ENCODE measurements at places on chromosomes 7 and 10.

DNA sequence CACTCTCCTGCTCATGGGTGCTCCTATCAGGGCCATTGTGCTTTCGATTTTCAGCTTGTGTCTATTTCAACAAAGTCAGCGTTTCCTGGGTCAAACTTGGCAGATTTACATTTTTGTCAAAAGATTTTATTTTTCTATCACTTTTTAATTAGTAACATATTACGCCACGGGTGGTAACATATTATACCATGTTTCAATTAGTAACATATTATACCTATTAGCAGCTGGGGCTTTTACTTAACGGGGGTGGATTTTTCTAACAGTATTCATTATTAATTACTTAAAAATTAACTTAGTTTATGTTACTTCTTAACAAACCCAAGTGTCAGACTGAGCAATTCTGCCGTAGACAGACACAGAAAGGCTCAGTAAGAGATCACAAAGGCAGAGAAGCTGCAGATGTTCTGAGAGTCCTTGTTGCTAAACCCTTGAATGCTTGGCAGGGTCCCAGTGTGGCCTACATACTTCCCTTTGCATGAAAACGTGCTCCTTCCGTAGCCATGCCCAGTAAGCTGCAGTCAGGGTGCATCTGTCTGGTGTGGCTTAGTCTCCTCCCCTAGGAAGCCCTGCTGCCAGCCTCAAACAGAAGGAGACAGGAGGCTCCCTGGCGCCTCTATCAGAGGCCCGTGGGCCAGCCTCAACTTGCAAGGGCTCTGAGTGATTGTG lies 263.1 kb upstream of the CXCL12 start:
- no peak for DNase-seq

- DNase-seq: no peak
Measured at GRCh38 chr10:19862811-19863515, 46.7 kb downstream of the PLXDC2 start.

- no peak for DNase-seq
Measured at GRCh38 chr7:17374654-17375053, 76.2 kb downstream of the AHR start.

DNA sequence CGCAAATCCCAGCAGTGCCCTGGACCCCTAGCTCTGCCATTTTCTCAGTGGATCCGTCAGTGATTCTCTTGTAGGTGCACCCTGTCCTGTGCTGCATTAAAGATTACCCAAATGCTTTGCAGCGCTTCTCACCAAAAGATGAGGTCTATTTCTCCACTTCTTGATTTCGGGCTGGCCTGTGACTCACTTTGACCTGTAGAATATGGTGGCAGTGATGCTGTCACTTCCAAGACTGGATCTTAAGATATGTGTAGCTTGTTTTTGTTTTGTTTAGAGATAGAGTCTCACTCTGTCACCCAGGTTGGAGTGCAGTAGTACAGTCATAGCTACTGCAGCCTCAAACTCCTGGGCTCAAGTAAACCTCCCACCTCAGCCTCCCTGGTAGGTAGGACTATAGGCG lies 37.0 kb upstream of the ZMIZ1 start:
- no peak for DNase-seq

DNA sequence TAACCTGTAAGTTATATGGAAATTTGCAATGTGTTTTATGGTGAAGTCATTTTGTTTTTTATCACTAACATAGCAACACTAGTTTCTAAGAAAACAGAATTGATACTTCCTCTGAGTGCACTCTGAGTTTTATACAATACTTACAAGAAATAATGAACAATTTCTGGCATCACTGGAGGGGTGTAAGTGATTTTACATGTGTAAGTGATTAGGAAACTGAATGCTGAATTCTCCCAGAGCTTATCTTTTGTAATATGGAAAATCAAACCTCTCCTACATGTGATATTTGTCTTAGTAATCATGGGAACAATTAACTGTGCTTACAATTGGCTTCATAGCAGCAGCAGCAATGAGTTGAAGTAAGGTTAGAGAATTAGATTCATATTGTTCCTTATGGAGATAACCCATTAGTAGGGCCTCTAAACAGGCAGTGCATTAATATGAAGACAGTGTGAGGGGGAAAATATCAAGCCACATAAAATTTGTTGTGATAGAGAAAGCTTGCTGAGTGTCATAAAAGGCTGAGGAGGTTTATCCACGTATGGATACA lies 37.4 kb downstream of the SEMA3C start:
- DNase-seq: no peak

GRCh38 chr7:100584054-100584682 lies 1.8 kb downstream of the LRCH4 start:
- no peak for DNase-seq

DNA sequence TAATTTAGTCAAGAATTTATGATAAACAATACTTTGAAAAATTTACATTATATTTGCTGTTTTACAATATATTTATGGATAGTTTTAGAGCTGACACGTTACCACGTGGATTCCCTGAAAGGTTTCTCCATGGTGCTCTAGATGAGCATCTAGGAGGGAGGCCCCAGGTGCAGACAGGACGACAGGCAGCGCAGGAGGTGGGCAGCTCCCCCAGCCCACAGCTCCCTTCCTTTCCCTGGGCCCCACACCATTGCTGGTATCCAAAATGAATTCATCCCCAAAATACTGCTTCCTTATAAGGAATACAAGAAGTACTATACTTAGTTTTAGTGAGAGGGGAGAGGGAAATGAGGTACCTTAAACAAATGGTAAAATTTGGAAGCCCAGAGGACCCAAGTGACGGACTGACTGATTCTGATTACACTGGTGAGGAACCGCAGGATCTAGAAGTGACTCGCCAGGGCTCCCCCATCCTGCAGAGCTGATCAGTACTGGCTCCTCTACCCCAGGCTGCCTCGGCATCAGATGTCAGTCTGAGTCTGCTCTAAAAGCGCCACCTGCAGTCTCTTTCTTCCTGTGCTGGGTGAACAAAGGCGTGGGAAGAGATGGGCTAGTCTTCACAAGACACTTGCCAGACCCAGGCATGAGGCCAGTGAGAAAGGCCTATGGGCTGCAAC lies 89.2 kb downstream of the DLG5 start:
- DNase-seq: peak; percentile 90

DNA sequence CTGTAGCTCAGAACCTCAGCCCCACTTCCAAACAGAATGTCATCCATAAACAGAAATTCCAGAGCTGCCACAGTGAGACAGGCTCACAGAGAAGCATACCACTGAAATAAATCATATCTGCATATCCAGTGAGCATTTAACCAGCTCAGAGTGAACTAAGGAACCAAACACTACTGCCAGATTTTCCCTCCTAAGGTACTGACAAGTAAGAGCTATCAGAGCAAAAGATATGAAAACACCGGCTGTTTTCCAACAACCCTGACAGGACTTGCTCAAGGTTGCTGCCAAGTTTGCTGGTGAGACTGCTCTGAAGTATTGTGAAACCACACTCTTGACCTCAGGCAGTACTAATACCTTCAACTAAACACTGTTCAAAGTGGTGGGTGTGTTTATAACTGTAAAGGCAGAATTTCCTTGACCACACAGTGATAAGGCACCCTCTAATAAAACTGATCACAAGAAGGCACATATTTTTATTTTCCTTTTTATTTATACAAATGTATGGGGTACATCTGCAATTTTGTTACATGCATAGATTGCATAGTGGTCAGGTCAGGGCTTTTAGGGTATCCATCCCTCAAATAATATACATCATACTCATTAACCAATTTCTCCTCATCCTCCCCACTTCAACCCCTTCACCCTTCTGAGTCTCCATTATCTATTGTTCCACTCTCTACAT lies 18.3 kb downstream of the SGMS1 start:
- DNase-seq: no peak

GRCh38 chr7:107104801-107105200 lies 60.3 kb downstream of the PRKAR2B start:
- DNase-seq: no peak

DNA sequence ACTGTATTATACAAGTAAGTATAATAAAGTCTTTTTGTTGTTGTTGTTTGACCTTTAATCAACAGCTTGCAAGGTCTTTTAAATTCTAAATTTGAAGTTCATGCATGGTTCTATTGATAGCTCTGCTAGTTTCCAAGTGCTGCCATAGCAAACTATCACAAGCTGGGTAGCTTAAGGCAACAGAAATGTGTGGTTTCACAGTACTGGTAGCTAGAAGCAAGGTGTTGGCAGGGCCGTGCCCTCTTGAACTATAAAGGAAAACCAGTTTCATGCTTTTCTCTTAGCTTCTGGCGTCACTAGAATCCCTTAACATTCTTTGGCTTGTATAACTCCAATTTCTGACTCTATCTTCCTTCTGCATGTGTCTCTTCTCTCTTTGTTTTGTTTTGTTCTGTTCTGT lies 1021.9 kb upstream of the AUTS2 start:
- DNase-seq: no peak

- DNase-seq: no peak
Measured at GRCh38 chr7:12741951-12742575, 54.6 kb downstream of the ARL4A start.

DNA sequence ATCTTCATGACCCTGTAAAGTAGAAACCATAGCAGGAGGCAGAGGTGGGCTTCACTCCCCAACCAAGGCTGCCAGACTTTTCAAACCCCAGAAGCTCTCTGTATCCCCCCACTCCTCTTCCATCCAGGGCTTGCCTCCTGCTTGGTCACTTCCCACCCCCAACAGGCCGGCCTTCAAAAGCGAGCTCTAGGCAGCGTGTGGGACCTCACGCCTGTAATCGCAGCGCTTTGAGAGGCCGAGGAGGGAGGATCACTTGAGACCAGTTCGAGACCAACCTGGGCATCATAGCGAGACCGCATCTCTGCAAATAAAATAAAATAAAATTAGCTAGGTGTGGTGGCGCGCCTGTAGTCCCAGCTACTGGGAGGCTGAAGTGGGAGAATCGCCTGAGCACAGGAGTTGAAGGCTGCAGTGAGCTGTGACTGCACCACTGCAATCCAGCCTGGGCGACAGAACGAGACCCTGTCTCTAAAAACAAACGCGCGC lies 743 bp upstream of the POR start:
- no peak for DNase-seq

DNA sequence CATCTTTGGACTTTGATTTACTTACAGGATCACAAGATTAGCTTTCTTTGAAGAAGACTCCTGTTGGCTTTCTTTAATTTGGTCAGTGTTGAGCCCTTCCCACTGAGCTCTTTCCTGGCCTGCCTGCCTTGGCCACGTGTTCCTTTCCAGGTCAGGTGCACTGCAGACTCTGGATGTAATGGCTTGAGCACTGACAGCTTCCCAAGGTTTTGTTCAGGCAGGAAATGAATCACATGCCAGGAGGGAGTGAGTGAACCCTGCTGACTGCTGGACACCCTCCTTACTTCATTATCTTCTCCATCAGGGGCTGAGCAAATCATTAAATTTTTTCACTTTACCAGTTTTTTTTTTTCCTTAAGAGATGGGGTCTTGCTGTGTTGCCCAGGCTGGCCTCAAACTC lies 29.8 kb downstream of the SNX10 start:
- no peak for DNase-seq

- no peak for DNase-seq
Measured at GRCh38 chr7:122790591-122790990, 87.9 kb upstream of the RNF148 start.

DNA sequence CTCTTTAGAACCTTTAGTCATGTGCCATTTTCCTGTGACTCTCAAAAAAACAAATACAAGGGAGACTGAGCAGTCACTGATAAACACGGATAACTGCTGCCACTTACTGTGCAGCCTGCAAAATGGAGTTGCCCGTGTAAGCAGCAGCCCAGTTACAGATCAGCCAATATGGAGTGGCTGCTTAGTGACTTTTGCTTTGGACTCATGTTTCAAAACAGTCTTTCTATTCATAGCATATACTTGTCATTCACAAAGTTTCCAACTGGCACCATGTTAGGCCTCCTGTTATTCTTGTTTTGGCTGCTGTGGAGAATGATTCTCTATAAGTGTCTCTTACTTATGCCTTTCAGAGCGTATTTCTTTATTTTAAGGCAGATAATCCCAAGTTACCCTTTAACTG lies 3.0 kb downstream of the FAM204A start:
- DNase-seq: no peak

DNA sequence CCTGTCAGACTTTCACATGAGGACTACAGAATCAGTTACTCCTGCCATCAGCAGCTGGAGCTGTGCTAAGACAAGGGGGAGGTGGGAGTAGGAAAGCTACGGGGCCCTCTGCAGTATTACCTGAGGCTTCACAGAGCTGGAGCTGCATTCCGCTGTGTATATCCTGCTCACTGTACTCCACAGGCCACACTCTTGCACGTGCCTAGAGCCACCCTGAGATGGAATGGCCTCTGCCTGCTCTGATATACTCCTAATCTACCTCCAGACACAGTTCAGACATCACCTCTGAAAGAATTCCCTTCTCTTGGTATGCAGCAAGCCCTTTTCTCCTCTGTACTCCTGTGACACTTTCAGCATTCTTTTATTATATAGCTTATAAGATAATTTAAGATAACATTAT lies 34.8 kb downstream of the TRDMT1 start:
- no peak for DNase-seq

GRCh38 chr7:137820677-137821420 lies 25.9 kb downstream of the DGKI start:
- no peak for DNase-seq

DNA sequence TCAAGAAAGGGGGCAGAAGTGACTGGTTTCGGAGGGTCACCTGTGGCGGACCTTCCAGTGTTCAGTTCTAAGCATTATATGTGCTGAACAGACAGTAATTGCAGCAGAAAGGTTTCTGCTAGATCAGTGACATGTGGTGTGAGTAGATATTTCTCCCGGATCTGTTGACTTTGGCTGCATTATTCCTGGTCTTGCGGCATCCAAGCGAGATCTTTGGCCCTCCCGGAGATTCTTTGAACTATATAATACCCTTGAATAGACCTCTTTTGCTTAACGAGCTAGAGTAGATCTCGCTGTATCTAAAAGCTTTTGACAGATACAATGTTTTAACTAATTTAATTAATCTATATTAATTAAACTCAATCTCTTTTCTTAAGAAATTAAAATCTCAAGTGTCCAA lies 99.8 kb downstream of the PTN start:
- no peak for DNase-seq

GRCh38 chr10:73979809-73980433 lies 18.0 kb upstream of the VCL start:
- DNase-seq: no peak

- DNase-seq: no peak
Measured at GRCh38 chr7:116455499-116455898, 44.0 kb upstream of the CAV2 start.

GRCh38 chr10:111079241-111079760 lies 2.5 kb downstream of the ADRA2A start:
- DNase-seq: peak; percentile 54
